Suppressor macrophage treated with lipopolysaccharide for 1 hour (primary cell): ENCODE measurements at places on chromosomes 5 and 9.
A peak's percentile ranks its signal among the peaks of the same experiment; 100 is the strongest.

DNA sequence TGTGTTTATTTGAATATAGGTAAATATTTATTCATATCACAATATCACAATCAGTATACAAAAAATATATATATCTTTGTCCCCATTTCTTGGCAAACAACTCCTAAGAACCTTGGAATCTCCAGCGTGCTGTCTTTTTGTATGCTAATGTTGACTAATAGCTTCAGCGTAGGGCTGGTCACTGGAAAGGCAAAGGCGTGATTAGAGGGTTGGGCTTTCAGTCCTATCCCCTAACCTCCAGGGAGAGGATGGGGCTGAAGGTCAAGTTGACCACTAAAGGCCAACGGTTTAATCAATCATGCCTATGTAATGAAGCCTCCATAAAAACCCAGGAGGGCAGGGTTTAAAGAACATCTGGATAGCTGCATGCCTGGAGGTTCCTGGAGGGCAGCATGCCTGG, 79.6 kb upstream of the BNC2 start:
- DNase-seq: no peak

DNA sequence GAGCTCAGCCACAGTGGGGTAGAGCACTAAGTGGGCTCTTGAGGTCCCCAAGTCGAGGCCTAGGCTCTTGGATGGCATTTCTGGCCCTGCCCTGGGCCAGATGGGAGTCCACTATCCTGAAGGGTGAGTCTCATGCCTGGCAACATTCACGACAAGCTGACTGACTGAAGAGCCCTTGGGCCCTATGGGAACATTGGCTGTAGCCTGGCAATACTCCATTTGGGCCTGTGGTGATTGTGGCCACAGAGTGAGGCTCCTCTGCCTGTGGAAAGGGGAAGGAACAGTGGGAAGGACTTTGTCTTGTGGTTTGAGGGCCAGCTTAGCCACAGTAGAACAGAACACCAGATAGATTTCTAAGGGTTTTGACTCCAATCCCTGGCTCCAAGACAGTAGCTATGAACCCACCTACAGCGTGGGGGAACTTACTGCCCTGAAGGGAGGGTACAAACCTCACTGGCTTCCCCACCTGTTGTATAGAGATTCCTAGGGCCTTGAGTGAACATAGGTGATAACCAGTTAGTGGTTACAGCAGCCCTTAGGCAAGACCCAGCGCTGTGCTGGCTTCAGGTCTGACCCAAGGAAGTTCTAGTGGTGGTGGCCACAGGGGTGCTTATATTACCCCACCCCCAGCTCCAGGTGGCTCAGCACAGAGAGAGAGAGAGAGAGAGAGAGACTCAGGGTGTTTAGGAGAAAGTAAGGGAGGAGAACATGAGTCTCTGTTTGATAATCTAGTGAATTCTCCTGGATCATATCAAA, 72.4 kb downstream of the KIAA0825 start:
- peak; percentile 55 for DNase-seq

- DNase-seq: no peak
These were observed 81.5 kb upstream of the PAPPA start for GRCh38 chr9:116072046-116072445.

DNA sequence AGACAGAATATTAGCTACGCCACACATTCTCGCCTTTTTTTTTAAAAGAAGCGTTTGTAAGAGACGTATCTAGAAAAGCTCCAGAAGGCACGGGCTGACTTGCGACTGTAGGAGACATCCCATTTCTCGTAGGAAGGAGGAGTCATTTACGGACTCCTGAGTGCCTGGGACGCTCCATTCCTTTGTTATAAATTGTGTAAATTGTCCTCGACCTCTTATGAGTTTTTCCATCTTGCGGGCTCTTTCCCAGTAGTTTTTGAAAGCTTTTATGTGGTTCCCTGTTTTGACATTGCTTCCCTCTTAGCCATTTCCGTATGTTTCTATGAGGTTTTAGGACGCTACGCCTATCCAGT, 1.0 kb downstream of the RABL6 start:
- no peak for DNase-seq

GRCh38 chr5:141529002-141529401, 40.1 kb downstream of the PCDHGC5 start:
- DNase-seq: no peak

DNA sequence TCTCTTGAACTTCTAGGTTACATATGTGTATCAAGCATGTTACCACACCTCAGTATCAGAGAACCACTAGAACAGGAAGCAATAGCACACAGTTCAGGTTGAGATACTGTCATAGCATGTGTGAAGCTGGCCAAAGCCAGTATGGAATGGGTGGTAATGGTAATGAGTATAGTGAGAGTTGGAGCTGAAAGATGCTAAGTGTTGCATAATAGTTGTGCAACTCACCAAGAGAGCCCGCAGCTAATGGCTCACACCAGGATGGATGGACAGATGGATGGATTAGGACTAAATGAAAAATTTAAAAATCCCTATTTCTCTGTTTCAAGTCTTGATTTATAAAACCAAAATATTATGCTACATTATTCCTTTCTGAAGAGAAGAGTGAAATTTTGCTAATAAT, 53.4 kb upstream of the KCNN2 start:
- DNase-seq: no peak

DNA sequence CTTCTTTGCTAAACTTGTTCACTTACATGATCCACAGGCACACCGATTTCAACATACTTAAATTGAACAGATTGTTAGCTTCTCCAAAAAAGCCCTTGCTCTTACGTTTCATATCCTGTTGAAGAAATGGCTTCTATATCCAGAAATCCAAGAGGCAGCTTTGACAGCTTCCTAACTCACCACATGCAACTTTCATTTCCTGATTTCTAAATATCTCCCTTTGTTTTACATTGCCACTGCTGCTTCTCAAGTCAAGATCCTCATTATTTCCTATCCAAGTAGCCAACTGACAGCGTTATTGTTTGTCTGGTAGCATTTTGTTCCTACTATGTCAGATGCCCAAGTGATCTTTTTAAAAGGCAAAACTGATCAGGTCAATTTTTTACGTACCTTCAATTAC, 913.2 kb upstream of the TYRP1 start:
- no peak for DNase-seq

GRCh38 chr5:79844571-79844970, 146.5 kb downstream of the MTX3 start:
- DNase-seq: no peak

- DNase-seq: no peak
These were observed 40.4 kb downstream of the PTAR1 start for GRCh38 chr9:69719367-69719766.

- peak; percentile 20 for DNase-seq
These were observed 82.1 kb downstream of the CCDC192 start for GRCh38 chr5:127785098-127785927.

DNA sequence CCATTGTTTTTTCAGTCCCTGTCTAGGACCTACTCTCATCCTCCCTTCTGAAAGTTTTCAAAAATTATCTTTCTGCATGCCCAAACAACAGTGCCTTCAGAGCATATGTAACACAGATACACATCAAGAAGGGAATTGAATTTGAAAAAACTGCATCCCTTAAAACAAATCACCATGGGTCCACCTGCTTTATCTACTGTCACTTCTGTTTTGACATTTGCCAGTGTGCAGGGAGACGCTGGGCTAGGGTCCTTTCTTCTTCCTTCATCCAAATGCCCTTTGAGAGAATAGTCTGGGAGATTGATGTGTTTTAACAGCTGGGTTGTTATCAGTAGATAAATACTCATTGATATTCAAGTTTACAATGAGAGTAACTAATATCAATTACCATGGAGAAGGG, 1630.1 kb downstream of the MAT2B start:
- DNase-seq: no peak

GRCh38 chr9:87201351-87201751, 254.0 kb upstream of the GAS1 start:
- no peak for DNase-seq

DNA sequence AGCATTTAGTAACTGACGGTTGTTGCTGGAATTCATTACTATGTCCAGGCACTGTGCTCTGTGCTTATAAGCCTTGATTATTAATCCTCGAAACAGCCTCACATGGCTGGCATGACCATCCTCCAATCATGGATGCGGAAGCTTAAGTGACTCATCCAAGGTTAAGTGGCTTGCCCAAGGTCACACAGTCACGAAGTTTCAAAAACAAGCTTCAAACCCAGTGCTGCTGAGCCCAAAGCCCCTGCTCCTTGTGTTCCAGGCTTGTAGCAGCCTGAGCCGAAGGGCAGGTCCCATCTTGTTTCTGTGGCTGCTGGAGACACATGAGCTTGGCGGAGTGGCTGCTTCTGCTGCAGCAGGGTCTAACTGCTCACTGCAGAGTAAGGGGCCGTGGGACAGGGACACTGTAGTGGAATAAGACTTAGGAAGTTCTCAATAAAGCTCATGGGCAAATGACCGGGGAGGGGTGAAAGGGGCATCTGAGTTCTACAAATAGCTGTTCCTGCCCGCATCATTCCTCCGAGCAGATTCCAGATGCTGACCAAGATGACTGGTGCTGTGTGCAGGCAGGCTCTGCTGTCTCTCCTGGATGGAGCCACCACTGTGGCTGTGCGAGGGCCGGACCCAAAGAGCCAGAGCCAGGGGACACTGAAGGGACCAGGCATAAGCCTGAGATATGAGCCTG, 32.4 kb downstream of the WHRN start:
- no peak for DNase-seq

DNA sequence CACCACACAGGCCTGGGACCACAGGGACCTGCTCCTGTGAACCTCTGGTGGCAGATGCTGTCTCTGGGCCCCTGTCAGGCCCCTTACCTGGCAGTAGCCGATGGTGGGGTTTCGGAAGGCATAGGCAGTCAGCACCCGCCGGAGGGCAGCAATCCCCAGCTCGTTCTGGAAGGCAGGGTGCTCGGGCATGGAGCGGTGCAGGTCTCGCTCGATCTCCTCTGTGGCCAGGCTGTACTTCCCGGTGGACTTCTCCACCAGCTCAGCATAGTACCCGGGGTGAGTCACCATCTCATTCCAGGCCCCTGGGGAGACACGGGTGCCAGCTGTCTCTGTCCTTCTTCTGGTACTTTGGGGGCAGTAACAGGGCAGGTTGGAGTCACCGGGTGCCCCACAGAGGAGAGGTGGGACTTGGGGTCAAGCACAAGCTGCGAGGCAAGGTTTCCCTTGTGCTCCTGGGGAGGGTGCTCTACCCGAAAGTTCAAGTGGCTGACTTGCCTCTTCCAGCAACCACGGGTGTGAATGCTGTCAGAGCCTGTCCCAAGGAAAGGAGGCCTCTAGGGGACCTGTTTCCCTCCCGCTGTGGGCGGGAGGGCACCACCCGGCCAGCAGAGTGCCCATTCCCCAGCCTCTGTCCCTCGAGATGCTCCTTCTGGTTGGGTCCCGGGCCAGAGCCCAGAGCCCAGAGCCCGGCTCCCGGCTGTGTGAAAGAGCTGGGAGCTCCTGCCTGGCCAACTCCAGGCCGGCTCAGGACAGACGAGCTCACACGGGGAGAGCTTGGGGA, 19.8 kb upstream of the MRNIP start:
- no peak for DNase-seq

- no peak for DNase-seq
These were observed 146.4 kb upstream of the ZNF366 start for GRCh38 chr5:72653586-72653985.

DNA sequence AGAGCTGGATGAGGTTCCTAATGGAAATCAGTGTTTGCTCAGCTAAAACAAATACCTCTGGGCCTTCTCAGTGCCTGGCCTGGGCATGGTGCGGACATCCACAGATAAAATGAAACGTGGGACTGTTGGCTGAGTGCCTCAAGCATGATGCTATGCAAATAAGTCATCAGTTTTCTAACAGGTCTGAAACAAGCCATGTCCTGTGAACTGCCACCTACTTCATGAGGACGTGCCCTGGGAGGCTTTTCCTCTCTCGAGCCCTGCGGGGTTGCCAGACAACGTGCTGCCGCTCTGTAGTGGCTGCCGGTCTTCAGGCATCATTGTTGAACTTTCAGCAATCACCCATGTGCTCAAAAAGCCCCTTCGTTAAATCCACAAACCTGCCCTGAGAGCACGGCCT, 240.4 kb upstream of the IRX2 start:
- DNase-seq: no peak

DNA sequence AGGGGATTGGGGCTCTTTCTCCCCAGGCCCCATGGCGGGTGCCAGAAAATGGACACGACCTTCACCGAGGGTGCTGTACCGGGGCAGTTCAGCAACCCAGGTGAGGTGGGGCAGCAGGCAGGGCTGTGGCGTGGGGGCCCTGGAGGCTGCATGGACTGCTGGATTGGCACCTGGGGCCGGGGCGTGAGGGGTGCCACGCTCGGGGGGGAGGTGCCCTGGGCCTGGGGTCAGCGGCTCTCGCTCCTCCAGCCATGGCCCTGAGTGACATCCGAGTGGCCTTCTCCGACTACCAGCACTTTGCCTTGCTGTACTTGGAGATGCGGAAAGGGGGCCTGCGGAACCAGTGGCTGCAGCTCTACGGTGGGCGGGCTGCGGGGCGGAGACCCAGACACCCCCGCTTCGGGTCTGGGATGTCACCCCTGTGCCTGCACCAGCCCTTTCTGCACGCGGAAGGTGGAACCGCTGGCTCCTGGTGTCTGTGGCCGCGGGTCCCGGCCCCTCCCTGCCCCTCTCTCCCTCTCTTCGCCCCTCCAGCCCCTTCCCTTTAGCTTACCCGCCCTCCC, 1.8 kb downstream of the LCNL1 start:
- DNase-seq: no peak

DNA sequence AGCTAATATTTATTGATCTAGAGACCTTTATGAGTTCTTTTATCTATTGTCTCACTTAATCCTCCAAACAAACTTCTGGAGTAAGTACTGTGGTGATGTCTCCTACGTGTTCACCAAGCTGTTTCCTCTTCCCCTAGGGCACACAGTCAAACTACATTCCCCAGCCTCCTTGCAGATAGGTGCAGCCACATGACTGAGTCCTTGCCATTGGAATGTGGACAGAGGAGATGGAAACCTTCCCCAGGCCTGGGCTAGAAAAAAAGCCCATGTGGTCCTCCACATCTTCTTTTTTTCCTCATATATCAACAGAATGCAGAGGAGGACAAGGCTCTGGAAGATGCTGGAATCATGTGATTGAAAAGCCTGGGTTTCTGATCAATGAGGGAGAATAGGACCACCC, 88.0 kb downstream of the ANKRD55 start:
- DNase-seq: no peak

DNA sequence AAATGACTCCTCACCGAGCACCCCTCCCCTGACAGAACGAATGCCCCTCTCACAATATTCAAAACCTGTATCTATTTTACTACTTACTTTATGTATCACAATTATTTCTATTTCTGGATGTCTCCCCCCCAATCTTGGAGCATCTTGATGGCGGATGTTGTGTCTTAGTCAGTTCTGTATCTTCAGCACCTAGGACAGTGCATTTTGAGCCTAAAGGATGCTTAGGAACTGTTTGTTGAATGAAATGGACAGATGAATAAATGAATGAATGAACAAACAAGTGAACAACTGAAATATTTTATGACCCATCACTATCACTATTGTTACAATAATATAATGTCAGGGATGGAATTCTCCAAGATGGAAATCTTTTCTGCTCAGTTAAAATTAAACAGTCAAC, 295.7 kb downstream of the DNAH5 start:
- DNase-seq: no peak

DNA sequence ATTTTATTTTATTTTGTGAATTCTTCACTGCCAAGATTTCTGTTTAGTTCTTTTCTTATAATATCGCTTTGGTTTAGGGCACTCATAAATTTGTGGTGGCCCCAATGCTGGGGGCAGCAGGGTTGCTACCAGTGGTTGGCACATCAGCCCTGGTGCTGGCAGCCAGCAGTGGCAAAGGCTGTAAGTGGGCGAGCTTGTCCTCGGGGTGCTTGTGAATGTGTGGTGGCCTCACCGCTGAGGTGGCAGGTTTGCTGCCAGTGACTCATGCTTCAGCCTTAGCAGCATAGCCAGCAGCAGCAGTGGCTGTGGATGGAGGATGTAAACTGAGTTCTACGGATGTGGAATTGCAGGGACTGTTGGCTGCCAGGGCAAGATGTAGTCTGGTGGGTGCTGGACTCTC, 262.9 kb upstream of the DMAC1 start:
- DNase-seq: no peak
